Lung microvascular endothelial cell (primary cell): ENCODE measurements at places on chromosomes 12 and 14.
A peak's percentile ranks its signal among the peaks of the same experiment; 100 is the strongest.

DNA sequence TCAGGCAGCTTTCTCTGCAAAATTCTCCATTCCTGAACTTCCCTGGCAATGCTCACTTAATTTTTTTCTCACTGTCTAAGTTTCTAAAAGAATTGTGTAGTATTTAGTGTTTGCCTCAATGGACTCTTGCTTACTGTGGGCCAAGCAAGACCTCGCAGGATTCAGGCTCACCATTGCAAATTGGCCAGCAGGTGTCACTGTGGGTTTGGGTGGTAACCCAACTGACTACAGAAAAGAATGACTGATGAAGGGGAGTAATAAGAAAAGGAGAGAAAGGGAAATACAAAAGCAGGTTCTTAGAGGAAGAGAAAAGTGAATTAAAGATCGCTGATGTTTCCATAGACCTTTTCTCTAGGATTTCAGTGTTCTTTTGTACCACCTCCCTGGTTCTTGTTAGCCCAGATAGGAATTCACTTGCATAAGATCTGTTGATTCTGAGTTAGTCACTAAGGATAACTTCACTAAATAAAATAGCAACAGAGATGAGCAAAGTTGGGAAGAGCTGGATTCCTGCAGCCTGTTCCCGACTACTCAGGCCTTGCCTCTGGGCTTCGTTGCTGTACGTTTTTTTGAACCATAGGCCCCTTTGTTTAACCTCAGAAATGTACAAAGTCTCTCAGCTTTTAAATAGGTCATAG, 386.5 kb upstream of the DDHD1 start:
- DNase-seq, result peak; percentile 92

GRCh38 chr12:58915037-58915436, 5.3 kb downstream of the LRIG3 start:
- no peak for DNase-seq

DNA sequence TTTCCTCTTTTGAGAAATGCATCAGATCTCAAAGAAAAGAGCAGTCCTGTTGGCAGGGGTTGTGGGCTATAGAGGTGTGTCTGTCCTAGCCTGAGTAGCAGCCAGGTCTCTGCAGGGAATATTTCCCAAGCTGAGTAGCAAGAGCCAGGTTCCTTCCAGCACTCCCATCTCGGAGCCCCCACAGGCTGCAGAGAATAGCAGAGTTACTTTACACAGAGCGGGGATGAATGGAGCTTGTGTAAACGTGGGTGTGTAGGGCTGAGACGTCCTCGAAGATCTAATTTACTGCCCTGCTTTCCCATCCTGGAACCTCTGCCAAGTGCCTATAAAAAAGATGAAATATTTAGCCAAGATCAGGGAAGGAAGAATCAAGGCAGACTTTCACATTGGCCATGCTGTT, 156.6 kb downstream of the TSPAN9 start:
- no peak for DNase-seq

GRCh38 chr14:58362798-58363412, 32.8 kb upstream of the TOMM20L start:
- peak; percentile 37 for DNase-seq

DNA sequence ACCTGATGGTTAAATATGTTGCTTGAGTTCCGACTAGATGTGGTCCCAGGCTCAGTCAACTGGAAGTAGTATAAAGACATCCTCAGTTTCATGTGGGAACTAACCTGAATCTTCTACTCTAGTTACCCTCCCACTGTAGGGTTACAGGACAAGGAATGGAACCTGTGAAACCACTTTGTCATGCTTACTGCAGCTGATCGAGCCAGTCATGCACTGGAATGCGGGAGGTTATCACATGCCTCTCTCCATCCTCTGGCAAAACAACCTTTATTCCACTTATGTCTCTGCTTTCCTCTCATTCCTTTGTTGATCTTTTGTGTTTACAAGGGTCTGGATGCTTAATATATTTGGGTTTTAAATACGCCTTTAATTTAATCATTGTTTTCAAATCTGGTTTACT, 111.9 kb upstream of the DDHD1 start:
- no peak for DNase-seq

- no peak for DNase-seq
Observed at GRCh38 chr12:73699318-73699717, 838.3 kb upstream of the ATXN7L3B start.

DNA sequence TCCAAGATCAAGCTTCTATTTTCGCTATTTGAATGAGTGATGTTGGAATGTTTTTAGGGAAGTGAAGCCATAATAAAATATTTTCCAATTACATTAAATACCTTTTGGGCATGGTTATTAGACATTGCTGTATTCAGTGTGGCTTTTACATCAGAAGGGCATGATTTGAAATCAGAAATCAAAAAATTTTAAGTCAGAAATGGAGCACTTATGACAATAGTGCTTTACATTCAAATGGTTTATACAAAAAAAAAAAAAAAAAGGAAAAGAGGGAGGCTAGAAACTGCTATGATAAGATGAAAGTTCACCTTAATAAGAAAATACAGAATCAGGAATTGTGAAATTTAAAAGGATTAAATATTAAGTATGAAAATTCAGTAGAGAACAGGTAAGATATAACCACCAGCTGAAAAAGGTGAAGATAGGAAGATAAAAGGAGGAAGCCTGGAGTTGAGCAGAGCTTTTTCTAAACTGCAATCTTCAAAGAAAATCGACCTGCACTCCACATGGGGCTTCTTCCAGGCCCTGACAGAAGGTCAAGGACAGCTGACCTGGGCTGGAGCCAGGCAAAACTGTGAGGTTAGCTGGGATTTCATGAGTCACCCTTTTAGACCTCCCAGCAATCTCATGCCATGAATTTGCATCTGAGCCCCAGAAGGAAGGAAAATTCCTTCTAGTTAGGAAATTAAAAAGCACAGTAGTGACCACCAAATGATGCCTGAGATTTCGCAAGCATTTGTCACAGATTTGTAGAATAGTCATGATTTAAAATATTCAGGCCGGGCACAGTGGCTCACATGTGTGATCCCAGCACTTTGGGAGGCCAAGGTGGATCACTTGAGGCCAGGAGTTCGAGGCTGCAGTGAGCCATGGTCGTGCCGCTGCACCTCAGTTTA, 23.4 kb upstream of the BMP4 start:
- no peak for DNase-seq

DNA sequence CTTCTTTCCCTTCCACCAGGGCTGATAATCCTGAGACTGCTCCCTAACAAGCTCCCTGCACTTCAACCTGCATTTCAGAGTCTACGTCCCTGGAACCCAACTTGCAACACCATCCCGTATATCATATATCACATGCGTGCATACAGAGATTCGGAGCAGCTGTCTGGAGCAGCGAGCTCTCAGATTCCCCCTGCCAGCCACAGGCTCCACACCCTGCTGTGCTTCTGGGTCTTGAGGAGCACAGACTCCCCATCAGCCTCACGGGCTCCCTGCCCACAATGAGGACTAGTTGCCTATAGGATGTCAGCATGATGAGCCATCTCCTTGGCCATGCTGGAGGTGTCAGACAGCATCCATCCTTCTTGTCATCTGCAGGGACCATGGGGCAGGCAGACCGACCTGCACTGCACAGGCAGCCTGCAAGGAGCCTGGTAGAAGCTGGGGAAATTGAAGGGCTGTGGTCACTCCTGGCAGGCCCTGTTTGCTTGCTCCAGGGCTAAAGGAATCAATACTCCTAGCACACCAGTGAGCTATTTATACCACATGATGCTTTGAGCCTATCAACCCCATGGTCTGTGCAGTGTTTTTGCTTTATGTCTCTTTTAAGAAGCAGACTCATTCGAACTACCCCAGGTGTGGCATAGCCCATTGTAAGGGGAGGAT, 19.6 kb upstream of the HDAC7 start:
- no peak for DNase-seq

GRCh38 chr12:24997970-24998582, 49.2 kb upstream of the BCAT1 start:
- peak; percentile 34 for DNase-seq

- no peak for DNase-seq
Observed at GRCh38 chr12:80129895-80130530, 30.7 kb downstream of the OTOGL start.

GRCh38 chr14:23043145-23043544, 1.1 kb downstream of the PSMB11 start:
- DNase-seq, result no peak

- no peak for DNase-seq
Observed at GRCh38 chr12:68970951-68971350, 38.0 kb upstream of the CPM start.

- DNase-seq, result peak; percentile 86
Observed at GRCh38 chr12:113010701-113011100, 32.4 kb downstream of the OAS2 start.

DNA sequence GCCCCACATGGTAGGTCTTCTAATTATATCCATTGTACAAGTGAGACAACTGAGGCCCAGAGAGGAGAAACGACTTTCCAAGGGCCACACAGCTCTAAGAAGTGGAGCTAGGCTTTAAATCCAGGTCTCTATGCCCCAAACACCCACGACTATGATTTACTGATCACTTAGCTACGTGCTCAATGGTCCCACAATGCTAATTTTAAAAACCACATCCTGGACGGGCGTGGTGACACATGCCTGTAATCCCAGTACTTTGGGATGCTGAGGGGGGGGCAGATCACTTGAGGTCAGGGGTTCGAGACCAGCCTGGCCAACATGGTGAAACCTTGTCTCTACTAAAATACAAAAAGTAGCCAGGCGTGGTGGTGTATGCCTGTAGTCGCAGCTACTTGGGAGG, 8.4 kb upstream of the MLEC start:
- no peak for DNase-seq

- DNase-seq, result no peak
Observed at GRCh38 chr14:101494826-101495225, 66.5 kb upstream of the DIO3 start.

DNA sequence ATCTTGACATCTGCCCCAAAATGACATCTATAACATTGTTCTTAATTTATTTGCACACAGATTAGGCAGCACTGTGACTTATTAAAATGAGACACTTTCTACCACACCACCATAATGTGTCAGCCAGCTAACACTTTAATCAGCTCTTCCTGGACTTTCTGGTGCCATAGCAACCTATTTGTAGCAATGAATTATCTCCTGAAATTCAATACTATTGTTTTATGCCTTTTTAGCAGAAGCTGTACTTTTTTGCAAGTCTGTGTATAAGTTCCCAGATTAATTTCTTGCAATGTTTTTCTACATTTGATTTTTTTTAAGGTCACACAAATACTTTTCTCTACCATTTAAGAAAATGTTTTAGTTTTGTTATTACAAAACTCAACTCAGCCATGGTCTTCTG, 72.8 kb upstream of the SAV1 start:
- DNase-seq, result peak; percentile 48

DNA sequence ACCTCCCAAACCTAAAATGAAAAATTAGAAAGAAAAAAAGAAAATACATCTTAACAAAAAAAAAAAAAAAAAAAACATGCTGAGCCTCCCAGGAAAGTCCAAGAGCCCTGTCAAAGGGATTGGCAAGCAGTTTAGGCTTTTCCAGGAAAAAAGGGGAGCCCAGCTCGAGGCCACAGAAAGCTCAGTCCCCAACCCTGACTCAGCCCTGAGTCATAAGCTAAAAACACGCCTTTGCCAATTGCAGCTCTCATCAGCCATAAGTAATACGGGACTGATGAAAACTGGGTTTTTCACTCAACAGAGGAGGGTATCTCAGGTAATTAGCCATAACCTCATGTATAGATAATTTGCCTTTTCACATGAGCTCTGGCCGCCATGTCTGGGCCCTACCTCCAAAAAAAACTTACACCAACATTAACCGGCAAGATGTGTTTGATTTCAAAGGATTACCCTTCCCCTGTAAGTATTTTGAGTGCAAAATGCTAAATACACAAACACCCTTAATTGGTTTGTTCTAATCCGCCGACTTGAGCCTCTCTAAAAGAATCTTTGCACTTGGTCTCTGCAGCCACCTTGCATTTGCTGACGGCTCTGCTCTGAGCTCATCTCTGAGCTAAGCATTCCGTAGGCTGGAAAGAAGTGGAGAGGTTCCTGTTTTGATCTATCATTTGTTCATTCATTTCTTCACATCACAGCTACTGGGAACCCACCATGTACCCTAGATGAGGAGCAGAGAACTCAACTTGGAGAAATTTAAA, 319.2 kb downstream of the BCL11B start:
- no peak for DNase-seq

- no peak for DNase-seq
Observed at GRCh38 chr12:40915172-40915571, 222.9 kb downstream of the CNTN1 start.

- DNase-seq, result no peak
Observed at GRCh38 chr12:32292151-32292550, 107.2 kb upstream of the FGD4 start.

DNA sequence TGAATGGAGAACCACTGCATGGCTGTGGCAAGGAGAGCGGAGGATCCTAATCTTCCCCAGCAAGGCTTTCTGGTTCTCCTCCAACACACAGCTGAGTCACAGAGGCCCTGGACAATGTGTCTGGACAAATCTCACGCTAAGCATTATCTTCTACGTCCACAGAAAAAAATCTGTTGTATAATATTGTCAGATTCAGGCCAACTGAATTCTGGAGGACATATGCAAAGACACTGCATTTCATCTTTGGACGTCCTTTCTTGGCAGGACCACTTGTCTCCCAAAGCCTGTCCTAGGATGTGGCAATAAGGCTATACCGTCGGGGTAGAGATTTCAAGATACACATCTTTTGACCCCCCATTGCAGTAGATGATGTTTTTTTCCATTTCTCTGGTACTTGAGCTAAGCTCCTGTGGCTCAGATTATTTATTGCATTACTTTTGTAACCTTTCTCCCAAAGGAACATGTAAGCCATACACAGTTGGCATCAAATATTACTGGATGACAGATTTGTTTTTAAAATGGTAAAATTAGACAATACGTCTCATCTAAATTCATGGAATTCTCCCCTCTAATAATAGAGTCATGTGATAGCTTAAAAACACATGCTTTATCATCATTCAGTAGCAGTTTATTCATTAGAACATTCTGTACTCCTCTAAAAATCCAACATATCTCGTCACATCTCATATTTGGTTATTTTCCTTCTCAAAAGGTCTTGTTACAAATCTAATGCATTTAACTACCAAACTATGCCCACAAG, 19.4 kb downstream of the LMO3 start:
- DNase-seq, result no peak

- no peak for DNase-seq
Observed at GRCh38 chr12:62832558-62832957, 102.4 kb downstream of the PPM1H start.

- DNase-seq, result no peak
Observed at GRCh38 chr14:95220663-95221231, 63.4 kb upstream of the DICER1 start.

GRCh38 chr12:70180130-70180529, 63.1 kb upstream of the CNOT2 start:
- no peak for DNase-seq

GRCh38 chr12:55955344-55955743, 10.5 kb downstream of the PMEL start:
- DNase-seq, result no peak

DNA sequence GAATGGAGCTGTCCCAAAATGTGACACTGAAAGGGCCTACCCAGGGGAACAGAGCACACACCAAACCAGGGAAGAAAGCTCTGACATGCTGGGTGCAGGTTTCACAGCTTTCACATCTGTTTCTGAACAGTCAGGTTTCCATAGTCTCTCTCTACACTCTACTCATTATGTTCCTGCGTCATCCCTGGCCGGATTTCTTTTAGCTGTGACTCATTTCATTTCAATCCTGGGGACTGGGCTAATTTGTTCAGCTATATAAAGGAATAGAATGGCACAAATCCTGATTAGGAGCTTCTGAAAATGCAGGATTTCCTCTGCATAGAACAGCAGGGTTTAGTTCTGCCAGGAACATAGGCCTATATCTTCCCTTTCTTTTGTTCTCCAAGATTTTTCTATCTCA, 649.8 kb downstream of the RPS29 start:
- no peak for DNase-seq

GRCh38 chr14:103216399-103216798, 93.1 kb downstream of the TNFAIP2 start:
- DNase-seq, result no peak
